ENCODE measurements at places on chromosomes 11 and 22. TPM values are rescaled to one million over a fixed set of nuclear protein-coding genes. Genes with fewer than 3 reads are reported as not detected.

GRCh38 chr11:115324581-115325432 lies 179.4 kb downstream of the CADM1 start:
- H3K36me3 ChIP-seq: no peaks in the 10 kb centered on the region
- H3K27me3 ChIP-seq: no peaks in the 10 kb centered on the region
- no peak for DNase-seq
- no peaks in the 10 kb centered on the region for H3K4me1 ChIP-seq
- no peak overlapping the region for H3K27ac ChIP-seq

TRIM29 gene
- total RNA-seq: 0.43 TPM

DNA sequence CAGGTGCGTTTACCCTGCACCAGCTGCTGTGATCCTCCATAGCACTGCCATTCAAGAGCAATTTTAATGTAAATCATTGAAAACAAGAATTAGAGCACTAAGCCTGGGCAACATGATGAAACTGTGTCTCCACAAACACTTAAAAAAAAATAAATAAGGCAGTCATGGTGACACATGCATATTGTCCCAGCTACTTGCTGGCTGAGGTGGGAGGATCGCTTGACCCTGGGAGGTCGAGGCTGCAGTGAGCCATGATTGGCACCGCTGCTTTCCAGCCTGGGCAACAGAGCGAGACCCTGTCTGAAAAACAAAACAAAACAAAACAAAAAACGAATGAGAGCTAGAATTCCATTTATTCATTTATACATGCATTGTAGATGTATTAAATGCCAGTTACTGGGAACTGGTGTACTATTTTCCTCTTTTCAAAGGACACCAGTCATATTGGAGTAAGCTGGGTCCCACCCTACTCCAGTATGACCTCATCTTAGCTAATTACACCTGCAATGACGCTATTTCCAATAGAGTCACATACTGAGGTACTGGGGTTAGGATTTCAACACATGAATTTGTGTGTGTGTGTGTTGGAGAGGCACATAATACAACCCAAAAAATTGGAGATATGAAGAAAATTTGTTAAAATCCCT lies 101.9 kb downstream of the MICAL2 start:
- H3K36me3 ChIP-seq: no peaks in the 10 kb centered on the region
- no peaks in the 10 kb centered on the region for H3K27me3 ChIP-seq
- H3K4me3 ChIP-seq: no peak overlapping the region
- no peak for DNase-seq
- H3K4me1 ChIP-seq: no peaks in the 10 kb centered on the region

GRCh38 chr11:119236490-119236889 lies 30.4 kb downstream of the CBL start:
- DNase-seq: no peak
- no peak overlapping the region for H3K27ac ChIP-seq
- no peaks in the 10 kb centered on the region for H3K27me3 ChIP-seq
- H3K36me3 ChIP-seq: peaks cover 10% of the 10 kb centered on the region

- H3K36me3 ChIP-seq: no peaks in the 10 kb centered on the region
- peaks cover 2% of the 10 kb centered on the region for H3K4me1 ChIP-seq
- H3K27me3 ChIP-seq: no peaks in the 10 kb centered on the region
- no peak for DNase-seq
Measured at GRCh38 chr11:47378010-47378835, at the start of gene SPI1. TSS of gene SPI1 (minus strand) at chr11:47378547. CDS start at chr11:47378353, 194 bp downstream.

DNA sequence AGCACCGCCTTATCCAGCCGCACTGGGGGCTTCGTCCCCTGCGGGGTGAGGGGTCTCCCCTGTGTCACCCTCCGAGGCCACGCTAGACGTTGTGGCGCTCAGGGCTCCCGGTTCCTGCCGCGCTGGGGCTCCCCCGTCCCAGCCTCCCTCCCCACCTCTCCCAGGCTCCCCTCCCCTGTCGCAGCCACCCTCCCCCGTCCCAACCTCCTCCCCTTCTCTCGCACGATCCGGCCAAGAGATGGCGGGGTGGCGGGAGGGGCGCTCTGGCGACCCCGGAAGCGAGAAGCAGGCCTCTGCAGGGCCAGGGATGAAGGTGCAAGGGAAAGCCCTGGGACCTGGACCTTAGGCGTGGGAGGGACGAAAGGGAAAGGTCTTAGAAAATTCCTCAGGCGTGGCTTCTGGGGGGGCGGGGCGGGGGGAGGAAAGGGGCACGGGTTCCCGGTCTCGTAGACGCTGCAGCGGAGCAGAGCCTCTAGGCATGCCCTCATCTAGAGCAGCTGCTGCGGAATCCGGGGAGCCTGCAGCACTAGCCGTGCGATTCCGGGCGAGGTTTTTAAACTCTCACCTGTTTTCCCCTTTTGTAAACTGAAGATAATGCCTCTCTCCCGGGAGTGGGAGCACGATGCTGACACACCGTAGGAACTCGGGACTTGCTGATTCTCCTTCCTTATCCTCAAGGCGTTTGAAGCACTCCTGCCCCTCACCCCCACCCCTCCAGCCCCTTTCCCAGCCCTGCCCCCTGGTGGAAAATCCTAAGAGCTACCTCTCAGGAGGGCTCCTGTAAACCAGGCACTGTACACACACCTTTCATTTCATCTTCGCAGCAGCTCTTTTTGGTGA lies 14.4 kb downstream of the KCNJ5 start:
- no peaks in the 10 kb centered on the region for H3K36me3 ChIP-seq
- peaks cover 57% of the 10 kb centered on the region for H3K27me3 ChIP-seq
- H3K27ac ChIP-seq: no peak overlapping the region

DNA sequence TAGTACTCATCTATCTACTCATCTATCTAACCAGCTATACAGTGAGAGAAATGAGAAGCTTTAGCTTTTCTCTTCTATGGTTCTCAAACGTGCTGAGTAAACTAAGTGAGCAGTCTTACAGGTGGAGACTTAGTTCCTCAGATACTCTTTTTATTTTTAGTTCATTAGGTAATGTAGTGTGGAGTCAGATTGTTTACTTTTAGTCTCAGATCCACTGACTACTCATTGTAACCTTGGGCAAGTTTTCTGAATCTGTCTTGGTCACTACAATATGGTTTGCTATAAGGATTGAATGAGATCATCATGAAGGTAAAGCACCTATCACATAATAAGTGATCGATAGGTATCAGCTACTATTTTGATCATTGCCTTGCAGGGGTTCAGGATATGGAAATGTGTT lies 160.1 kb downstream of the RAB38 start:
- DNase-seq: no peak
- H3K4me1 ChIP-seq: no peaks in the 10 kb centered on the region
- no peaks in the 10 kb centered on the region for H3K36me3 ChIP-seq
- H3K27ac ChIP-seq: no peak overlapping the region
- no peak overlapping the region for H3K4me3 ChIP-seq

All from H1 (cell line).